Non-pigmented ciliary epithelial cell (primary cell): ENCODE measurements at places on chromosomes 12 and 14.

DNA sequence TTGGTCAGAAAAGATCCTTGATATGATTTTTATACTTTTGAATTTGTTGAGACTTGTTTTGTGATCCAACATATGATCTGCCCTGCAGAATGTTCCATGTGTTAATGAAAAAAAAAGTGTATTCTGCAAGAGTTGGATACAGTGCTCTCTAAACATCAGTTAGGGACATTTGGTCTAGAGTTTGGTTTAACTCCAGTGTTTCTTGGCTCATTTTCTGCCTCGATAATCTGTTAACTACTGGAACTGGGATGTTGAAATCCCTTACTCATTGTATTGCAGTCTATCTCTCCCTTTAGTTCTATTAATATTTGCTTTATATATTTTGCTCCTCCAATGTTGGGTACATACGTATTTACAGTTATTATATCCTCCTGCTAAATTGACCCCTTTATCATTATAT, 18.3 kb upstream of the TXNRD1 start:
- DNase-seq, result no peak

- no peak for DNase-seq
Measured at GRCh38 chr12:46234000-46234399, 34.8 kb downstream of the SLC38A1 start.

- no peak for DNase-seq
Measured at GRCh38 chr14:65226824-65227604, 124.7 kb upstream of the MAX start.

- DNase-seq, result no peak
Measured at GRCh38 chr12:21894792-21895595, 46.2 kb downstream of the ABCC9 start.

GRCh38 chr12:93449277-93449676, 7.5 kb upstream of the UBE2N start:
- no peak for DNase-seq
